ENCODE measurements at places on chromosomes 2 and 18. TPM values are rescaled to one million over a fixed set of nuclear protein-coding genes. Genes with fewer than 3 reads are reported as not detected.

Gene MOB4
- polyA plus RNA-seq = 33.4 TPM

Gene ACVR1C
- polyA plus RNA-seq = 0.19 TPM

Gene MBP
- polyA plus RNA-seq = 18.5 TPM

Gene NGEF
- 0.56 TPM for polyA plus RNA-seq

Gene ABHD1
- polyA plus RNA-seq = 0.18 TPM

Gene CYRIA
- polyA plus RNA-seq = 4.3 TPM

Gene ERMN
- not detected for polyA plus RNA-seq

Gene LAMA1
- polyA plus RNA-seq = 1.2 TPM

Gene PLGLB2
- polyA plus RNA-seq = 1.2 TPM

Gene M1AP
- 0.27 TPM for polyA plus RNA-seq

Gene GPR17
- 2.9 TPM for polyA plus RNA-seq

Gene UPP2
- polyA plus RNA-seq = not detected

Measured in hindlimb muscle (tissue), 1 donor.